Activated naive CD8-positive, alpha-beta T cell treated with anti-CD3 and anti-CD28 coated beads, Interleukin-2, amount 10 ng/mL, durations not matched to agents 7 days and 5 days (primary cell): ENCODE measurements at places on chromosomes 7 and 10. TPM values are rescaled to one million over a fixed set of nuclear protein-coding genes. Genes with fewer than 3 reads are reported as not detected.

Gene CPA2
- total RNA-seq = not detected

Gene UCMA
- total RNA-seq = not detected

GRCh38 chr7:108973075-108973474, 403.4 kb downstream of the DNAJB9 start:
- no peak for DNase-seq

GRCh38 chr7:44216019-44216418, 15.2 kb downstream of the YKT6 start:
- no peak for DNase-seq

DNA sequence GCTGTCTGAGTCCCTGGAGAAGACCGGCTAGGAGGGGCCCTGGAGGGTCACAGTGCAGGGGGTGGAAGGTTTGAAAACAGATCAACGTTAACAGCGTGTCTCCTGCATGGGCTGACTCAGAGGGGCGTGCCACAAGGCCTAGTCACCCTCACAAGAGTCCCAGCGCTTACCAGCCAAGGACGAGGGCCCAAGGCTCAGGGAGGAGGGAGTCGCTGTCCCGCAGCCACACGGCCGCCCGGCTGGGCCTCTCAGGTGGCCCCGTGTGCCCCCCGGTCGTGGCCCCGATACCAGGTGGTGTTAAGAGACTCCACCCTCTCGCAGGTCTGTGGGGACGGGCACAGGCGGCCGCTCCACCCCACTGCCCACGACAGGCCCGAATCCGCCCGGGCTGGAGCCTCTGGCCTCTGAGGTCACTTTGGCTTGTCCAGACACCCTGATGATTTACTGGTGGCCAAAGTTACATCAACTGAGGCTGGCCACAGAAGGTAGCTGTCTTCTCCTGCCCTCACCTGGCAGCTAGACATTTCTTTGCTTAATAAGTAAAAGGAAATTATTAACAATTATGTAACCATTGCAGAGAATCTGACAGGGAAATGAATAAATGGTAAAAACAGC, 34.0 kb downstream of the FAM20C start:
- DNase-seq = no peak

- no peak for DNase-seq
Observed at GRCh38 chr10:44922796-44923545, 11.8 kb downstream of the TMEM72 start.

DNA sequence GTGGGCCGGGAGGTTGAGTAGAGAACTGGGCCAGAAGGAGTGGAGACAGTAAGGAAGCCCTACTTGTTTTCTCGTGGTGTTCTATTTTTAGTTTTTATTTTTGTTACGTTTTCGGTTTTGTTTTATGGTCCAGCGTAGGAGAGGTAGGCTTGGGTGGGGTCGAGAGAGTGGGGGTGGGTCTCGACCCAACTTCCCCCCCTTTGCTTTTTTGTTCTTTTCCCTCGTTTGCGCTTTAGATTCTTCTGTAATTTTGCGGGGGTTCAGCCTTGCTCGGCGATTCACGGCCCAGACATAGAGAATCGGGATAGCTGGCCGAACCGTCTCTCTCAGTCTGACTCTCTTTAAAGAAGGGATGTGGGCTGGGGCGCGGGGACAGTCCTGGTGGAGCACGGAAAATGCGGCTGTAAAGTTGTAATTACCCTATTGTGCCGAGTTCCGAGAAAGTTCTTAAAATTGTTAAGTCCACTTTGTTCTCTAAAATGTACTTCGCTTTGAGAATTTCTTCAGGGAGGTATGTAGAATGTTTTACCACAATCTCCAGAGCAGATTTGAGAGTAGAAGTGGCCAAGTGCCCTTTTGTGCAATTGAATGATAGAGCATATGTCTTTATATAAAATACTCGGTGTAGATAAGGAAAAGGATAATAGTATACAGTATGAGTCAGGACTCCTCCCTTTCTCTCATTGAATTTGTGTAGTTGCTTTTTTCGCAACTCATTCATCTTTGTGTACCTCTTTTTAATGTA, 816 bp downstream of the DMTF1 start:
- peak; percentile 50 for DNase-seq

DNA sequence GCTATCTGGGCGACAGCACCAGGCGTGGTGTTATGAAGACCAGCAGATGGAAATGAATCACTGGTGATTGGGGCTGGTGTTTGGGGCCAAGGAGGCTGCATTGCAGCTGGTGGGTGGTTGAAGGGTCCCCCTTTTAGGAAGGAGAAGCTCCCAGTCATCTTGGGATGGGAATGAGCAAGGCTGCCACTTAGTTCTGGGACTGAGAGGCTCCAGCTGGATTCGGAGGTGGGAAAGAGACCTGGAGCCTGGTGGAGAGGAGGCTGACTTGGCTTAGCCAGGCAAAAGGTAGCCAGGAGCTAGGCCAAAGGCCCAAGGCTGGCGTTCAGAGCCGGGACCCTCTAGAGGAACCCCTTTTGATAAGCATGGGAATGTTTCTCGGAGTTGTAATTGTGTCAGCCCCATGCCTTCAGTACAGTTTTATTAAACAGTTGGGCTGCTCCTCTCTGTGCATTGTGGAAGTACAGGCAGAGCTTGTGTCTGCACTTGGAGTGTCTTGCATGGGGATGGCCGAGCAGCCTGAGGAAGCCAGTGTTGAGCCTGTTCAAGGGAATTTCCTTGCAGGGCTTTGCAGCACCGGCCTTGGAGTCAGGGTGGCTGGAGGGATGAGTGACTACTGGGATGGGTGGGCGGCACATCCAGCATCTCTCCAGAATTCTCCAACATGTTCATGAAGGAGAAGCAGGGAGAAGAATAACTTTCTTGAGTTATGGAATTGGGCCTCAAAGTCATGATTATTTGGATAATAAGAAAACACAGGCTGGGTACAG, 234.9 kb downstream of the BAMBI start:
- DNase-seq = no peak
